OCI-M1 (cell line): ENCODE measurements at places on chromosomes 2 and 18.
A peak's percentile ranks its signal among the peaks of the same experiment; 100 is the strongest.

GRCh38 chr2:169716938-169717690, 16.5 kb upstream of the KLHL23 start:
- DNase-seq, result no peak

DNA sequence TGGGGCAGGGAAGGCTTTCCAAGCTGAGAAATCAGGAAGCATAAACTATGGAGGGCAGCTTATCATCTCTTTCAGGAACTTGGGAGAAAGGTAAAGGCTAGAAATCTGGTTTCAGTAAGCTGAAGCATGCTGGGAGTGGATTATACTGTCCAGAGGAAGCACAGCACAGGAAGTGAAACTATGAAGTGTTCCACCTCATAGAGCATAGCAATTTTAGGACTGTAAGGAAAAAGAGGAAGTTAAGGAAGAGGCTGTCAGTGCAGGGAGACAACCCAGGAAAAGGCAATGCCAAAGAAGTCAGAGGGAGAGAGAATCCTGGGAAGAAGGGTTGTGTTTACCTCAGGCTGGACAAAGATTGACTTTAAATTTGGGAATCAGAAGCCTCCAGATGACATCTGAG, 51.9 kb downstream of the EFEMP1 start:
- DNase-seq, result peak; percentile 40

DNA sequence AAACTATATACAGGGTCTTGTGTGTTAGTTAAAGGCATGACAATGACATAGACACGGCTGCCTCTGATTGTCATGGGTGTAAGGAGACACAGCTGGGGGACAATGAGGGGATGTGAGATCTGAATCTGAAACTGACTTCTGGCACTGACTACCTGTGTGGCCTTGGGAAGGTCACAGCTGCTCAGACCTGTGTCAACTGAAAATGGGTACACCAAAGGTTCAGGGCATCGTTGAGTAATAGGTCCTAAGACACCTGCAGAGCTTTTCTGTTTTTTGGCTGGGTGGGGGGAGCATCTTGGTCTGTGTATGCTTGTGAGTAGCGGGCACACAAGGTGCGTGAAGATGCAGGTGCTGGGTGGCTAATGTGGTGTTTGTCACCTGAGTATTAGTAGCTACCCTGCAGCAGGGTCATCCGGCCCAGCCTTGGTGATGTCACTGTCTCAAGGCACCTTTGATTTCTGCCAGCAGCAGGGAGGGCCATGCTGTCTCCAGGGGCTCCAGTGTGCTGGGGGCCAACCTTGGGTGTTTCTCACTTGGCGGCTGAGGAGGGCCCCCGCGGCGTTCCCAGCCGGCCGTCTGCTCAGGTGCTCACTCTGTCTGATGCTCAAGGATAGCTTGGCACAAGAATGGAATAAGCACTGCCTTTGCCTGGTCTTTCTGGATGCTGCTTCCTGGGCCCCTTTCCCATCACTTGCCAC, 53.1 kb upstream of the HS6ST1 start:
- DNase-seq, result no peak

DNA sequence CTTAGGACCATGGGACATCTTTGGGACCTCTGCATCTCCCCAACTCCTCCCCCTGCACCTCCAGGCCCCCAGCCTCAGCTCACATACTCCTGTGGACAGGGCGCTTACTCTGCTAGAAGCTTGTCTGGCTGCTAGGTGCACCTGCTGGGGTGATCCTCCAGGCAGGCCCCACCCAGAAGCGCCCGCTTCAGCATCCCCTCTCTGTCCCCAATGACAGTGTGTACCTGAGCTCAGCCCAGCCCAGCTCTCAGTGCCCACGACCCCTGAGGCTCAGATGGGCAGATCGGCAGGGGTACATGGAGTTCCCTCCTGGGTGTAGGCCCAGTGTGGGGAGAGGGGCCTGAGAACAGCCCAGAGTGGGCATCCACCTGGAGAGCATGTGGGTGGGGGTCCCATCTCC, 5.9 kb downstream of the TEKT4 start:
- no peak for DNase-seq

DNA sequence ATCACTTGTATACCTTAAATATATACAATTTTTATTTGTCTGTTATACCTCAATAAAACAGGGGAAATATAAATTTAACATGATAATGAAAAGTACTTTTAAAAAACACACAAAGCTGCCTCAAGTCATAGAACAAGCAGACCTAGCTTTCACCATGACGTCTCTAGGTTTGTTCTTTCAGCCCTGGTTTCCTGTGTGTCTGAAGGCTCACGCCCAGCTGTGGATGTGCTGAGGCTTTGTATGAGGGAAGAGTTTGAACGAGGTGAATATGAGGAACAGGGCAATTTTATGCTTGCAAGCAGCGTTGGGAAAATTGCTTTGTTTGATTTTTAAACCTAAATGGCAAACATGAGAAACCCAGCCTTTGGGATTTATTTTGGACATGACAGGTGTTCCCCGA, 15.3 kb downstream of the SH3RF3 start:
- no peak for DNase-seq

DNA sequence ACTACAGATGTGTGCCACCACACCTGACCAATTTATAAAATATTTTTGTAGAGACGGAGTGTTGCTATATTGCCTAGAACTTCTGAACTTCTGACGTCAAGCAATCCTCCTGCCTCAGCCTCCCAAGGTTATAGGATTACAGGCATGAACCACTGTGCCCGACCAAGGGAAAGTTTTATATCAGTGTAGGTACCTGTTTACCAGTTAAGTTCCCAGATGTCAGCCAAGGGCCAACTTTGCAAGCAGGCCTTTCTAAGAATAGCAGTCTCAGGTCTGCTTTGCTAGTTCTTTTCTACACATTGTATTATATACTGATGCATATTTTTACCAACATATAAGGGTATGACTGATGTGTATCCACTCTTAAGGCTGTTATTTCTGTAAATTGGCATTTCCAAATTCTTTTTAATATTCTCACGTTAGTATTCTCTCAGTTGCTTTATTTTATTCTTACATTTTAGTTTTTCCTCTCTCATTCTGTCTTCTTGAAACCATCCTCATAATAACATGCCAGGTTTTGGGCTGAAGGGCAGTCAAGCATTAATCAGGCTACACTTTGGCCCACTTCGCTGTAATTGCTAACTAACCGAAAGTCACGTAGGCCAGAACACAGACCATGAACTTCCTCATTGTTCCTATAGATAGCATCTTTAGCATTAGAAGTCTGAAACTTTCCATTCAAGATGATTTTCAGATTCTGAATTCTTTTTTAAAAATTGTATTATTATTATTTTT, 25.0 kb upstream of the CXXC1 start:
- DNase-seq, result no peak

- peak; percentile 5 for DNase-seq
Observed at GRCh38 chr2:60735496-60736250, 20.4 kb upstream of the PAPOLG start.

GRCh38 chr2:173216051-173216450, 138.6 kb upstream of the CDCA7 start:
- DNase-seq, result no peak

- peak; percentile 21 for DNase-seq
Observed at GRCh38 chr2:230137902-230138539, 69.3 kb upstream of the SLC16A14 start.

DNA sequence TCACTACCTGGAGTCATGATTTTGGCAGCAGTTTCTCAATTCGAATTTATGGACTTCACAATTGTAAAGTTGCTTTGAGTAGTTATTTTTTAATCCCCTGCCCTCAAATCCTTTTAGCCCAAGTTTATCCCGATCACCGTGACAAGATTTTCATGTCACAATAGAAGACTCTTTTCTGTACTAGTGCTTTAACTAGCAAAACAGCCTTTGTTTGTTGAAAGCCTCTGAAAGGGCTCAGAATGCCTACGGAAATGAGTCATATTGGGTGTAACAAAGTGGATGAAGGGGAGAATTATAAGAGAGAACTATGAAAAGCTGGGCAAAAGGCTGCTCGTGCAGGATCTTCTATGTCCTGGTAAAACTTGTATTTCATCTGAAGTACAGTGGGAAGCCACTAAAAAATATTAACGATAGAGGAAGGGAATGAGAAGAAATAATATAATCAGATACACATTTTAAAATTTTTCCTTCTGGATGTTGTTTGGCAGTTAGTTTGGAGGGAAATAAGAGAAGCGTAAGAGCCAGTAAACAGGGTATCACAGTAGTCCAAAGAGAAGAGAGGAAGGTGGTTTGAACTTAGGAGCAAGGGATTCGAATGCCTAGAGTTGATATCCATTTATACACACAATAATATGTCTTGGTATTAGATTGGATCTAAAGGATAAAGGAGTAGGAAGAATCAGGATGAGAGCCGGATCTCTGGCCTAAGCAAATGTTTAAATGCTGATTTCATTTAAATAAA, 114.9 kb downstream of the GALNT13 start:
- no peak for DNase-seq

DNA sequence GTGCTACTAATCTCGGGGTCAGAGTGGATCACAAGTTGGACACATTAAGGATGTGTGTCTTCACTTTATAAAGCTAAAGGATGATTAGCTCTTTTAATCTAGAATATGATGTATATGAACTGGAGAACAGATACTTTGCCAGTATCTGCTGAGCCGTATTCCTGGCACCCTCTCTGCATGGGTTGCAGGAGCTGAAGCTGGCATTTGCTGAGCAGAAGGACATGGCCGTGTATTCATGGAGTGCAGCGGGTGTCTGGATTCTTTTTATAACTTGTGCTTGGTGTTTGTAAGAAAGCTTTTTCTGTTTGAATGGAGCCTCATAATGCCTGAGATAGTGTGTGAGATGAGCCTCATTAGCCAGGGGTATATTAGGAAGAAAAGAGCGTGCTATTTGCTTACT, 103.9 kb upstream of the MCFD2 start:
- no peak for DNase-seq

- no peak for DNase-seq
Observed at GRCh38 chr2:146997945-146998344, 846.9 kb upstream of the ACVR2A start.

GRCh38 chr2:197862246-197862955, 58.0 kb downstream of the PLCL1 start:
- DNase-seq, result no peak

DNA sequence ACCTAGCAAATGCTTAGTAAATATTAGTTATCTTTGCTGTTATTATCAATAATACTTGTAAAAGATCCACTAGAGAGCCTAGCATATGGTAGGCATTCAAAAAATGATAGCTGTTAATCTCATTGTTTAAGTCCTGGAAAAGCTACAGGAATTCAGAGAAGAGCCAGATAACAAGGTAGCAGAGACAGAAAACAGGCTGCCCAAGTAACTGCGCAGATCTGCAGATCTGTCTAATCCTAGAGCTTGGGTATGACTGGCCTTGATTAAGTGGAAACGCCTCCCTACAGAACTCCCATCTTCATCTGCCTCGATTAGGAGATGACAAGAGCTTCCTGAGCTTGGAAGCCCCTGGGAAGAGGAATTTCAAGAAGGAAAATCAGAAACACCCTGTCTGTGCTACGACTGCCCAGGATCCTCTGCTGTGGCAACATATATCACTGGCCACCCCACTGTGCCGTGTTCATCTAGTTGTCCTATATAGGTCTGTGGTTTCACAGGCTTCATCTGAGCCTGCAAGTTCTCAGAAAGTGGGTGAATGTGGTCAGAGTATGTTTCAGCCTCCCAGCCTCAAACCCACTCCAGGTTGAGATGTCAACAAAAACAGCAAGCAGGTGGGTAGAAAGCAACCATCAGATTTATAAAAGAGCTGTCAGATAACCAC, 151.5 kb upstream of the PKDCC start:
- DNase-seq, result no peak
